ENCODE measurements at places on chromosomes 6 and 20.

DNA sequence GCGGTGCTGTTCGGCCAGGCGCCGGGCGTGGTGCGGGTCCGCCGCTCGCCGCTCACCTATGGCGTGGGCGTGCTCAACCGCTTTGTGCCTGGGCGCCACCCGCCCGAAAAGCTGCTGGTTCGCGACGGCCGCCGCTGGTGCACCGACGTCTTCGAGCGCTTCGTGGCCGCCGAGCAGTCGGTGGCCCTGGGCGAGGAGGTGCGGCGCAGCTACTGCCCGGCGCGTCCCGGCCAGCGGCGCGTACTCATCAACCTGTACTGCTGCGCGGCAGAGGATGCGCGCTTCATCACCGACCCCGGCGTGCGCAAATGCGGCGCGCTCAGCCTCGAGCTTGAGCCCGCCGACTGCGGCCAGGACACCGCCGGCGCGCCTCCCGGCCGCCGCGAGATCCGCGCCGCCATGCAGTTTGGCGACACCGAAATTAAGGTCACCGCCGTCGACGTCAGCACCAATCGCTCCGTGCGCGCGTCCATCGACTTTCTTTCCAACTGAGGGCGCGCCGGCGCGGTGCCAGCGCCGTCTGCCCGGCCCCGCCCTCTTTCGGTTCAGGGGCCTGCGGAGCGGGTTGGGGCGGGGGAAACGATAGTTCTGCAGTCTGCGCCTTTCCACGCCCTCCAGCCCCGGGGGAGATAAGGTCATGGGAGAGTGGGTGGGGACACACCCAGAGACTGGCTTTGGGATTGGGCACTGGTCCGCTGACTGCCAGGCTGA is 15.7 kb downstream of the ADISSP start:
- DNase-seq, result peak; percentile 54

GRCh38 chr20:43755390-43755789 is 28.6 kb upstream of the GTSF1L start:
- no peak for DNase-seq

- no peak for DNase-seq
Measured at GRCh38 chr20:2694008-2694471, 1.5 kb downstream of the EBF4 start.

GRCh38 chr6:13419422-13420195 is 67.8 kb downstream of the GFOD1 start:
- no peak for DNase-seq

DNA sequence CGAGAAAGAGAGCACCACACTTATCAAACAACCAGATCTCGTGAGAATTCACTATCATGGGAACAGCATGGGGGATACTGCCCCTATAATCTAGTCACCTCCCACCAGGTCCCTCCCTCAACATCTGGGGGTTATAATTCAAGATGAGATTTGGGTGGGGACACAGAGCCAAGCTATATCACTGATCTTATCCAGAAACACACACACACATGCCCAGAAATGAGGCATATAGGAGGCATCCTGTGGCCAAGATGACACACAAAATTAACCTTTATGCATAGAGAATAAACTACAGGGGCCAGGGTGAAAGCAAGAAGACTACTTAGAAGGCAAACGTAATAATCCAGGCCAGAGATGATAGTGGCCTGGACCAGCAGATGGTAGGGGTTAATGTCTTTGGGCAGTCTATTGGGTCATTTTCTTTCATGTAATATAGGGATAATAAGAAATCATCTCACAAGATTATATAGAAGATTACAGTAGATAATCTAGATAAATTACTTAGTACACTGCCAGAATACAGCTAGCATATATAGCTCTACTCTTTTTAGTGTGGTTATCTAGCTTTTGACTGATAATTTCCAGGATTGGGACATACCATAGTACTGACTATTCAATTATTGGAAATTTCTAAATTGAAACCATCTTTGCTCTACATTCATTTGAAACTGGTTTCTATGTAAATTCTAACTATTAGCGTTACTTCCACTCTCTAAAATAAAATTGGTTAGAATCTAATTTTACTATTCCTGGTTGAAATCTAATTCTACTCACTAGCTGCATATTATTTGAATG is 20.0 kb downstream of the RNF144B start:
- no peak for DNase-seq

- DNase-seq, result peak; percentile 59
Measured at GRCh38 chr6:33771146-33772081, 17.5 kb downstream of the LEMD2 start.

GRCh38 chr20:34355427-34355826 is 7.6 kb upstream of the ITCH start:
- DNase-seq, result no peak

DNA sequence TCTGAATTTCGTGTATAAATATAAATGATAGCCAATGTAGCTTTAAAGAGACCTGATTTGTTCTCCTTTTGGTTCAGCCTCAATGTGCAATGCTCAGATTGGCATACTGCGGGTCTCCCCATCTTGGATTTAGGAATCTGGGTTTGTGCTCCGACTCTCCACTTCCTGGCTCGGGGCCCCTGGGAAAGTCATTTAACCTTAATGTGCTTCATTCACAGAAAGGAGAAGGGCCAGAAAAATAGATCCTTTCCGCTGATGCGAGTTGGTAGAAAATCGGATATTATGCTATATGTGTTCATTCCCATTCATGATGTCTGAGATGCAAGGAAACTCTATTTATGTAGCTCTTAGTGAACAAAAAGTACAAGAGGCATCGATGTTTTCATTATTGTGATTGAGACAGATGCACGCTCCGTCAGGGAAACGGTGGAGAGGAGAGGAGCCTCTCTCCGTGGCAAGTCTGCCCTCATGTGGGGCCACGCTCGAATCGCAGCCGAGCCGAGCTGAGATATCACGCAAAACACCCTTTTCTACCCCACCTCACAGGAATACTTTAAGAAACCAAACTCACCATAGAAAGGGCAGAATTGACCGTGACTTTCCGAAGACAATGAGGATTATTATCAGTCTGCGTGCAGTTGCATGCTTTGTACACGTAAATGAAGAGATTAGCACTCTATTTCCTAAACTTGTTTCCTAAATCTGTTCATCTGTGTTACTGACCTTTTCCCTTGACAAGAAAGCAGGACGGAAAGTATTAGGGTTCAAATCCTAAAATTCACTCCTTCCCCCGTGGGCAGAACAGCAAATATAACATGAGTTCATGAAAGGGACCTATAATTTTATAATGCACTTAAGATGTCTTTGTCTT is 136.6 kb downstream of the COL9A1 start:
- DNase-seq, result peak; percentile 37

All from stimulated activated CD4-positive, alpha-beta T cell treated with anti-CD3 and anti-CD28 coated beads, Interleukin-2, amount 100 ng/mL, for 48 hours (primary cell).